ENCODE measurements at places on chromosomes 7 and 10.

DNA sequence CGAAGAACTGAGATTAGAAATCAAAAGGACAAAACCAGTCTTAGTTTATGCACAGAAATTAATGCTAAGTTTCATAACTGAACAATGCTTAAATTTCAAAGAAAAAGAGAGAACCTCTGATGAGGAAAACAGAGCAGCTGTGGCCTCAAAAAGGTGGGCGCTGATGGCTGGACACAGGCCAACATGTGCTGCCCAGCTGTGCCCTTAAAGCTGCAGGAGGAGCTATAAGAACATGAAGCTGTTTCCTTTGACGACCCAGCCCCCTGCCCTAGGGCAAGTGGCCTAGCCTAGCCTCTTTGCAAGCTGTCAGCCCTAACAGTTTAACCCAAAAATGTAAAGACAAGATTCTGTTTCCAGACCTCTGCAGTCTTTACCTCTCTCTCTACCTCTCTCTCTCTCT, 107.7 kb downstream of the GRID1 start:
- DNase-seq = no peak

DNA sequence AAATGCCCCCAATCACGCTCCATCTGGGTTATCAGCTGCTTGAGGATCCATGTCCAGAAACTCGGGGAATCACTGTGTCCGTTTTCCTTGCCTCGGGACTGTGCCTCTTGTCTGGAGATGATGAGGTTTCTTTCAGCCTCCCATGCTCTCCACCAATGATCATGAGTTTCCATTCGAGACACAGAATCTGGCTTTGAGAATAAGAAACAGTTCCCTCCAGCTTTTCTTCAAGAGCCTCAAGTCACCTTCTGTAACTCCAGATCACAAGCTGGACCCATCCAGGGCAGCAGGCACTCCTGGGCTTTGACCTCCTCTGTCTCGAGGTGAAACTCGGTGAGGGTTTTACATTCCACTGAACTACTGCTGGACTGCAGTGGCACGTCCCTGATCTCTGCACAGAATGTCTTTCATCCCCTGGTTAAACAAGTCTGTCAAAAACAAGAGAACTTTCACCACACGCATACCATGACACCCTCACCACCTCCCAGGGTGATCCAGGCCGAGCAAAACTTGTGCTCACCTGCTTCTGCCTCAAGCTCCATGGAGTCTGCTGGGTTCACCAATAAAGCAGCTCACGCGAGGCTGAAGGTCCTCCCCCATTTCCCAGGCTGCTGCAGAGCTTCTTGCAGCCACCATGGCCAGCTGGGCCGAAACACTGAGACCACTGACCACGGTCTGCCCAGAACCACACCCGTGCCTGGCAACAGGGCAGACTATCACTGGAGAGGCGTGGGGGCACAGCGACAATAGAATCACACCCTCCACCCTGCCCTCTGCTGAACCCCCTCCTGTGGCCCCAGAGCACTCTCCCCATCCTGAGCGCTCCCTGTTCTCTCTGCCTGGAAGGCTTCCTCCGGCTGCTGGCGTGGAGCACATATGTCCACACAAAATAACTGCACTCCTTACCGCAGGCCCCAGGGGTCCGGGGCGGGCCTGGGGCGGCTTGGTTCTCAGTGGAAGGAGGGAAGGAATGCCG, 25.1 kb downstream of the MAT1A start:
- DNase-seq = no peak

- DNase-seq = no peak
These were observed 32.4 kb downstream of the UNC5B start for GRCh38 chr10:71244431-71245419.

- no peak for DNase-seq
These were observed 17.9 kb downstream of the ZNF488 start for GRCh38 chr10:47366181-47366631.

- no peak for DNase-seq
These were observed 626.9 kb downstream of the ZWINT start for GRCh38 chr10:55734112-55734511.

Measured in T-helper 2 cell treated with Interferon-gamma antibody and Interleukin-4, amounts not matched to agents 5 μg/mL and 100 μg/mL, for 36 hours (primary cell).